Metanephros (tissue), 2 donors: ENCODE measurements at places on chromosomes 1 and 21. TPM values are rescaled to one million over a fixed set of nuclear protein-coding genes. Genes with fewer than 3 reads are reported as not detected.

Gene PKP1
- total RNA-seq: 0.64 TPM

Gene TRIM17
- total RNA-seq: 4.6 TPM

Gene CD52
- 7.6 TPM for total RNA-seq

Gene FAM151A
- 9.3 TPM for total RNA-seq

Gene OPRD1
- total RNA-seq: 0.23 TPM

Gene RNF186
- 0.18 TPM for total RNA-seq

Gene RGS8
- not detected for total RNA-seq

Gene LIPI
- total RNA-seq: not detected

Gene ZFP69B
- 2.9 TPM for total RNA-seq

Gene DNASE2B
- not detected for total RNA-seq

Gene FCGR1A
- 6.2 TPM for total RNA-seq

Gene GPR161
- 14.5 TPM for total RNA-seq

Gene TNNI3K
- total RNA-seq: 0.99 TPM

Gene LAMC1
- total RNA-seq: 236 TPM

Gene PLEKHN1
- total RNA-seq: 0.23 TPM

Gene LRRC38
- total RNA-seq: 7.4 TPM

Gene GPX7
- total RNA-seq: 72.8 TPM

Gene TFF2
- not detected for total RNA-seq

Gene MKNK1
- 30.4 TPM for total RNA-seq

Gene THAP3
- total RNA-seq: 37.8 TPM

Gene CR1
- 14.7 TPM for total RNA-seq

Gene PGLYRP3
- not detected for total RNA-seq

Gene AGRN
- total RNA-seq: 246 TPM

Gene CD244
- total RNA-seq: 0.93 TPM

Gene DNALI1
- total RNA-seq: 10.7 TPM

Gene RGSL1
- not detected for total RNA-seq

Gene COA6
- total RNA-seq: 24.0 TPM

Gene ZNF281
- total RNA-seq: 21.6 TPM

Gene TEDDM1
- not detected for total RNA-seq

Gene DMRTA2
- total RNA-seq: not detected

Gene KRTAP7-1
- not detected for total RNA-seq

Gene C8B
- total RNA-seq: not detected

Gene ANKRD35
- 3.1 TPM for total RNA-seq

Gene KRTAP21-2
- total RNA-seq: not detected

Gene PLEKHA6
- 43.4 TPM for total RNA-seq

Gene PLCH2
- 1.8 TPM for total RNA-seq

Gene CD5L
- 0.35 TPM for total RNA-seq

Gene ADORA1
- 4.9 TPM for total RNA-seq

Gene MAD2L2
- 42.4 TPM for total RNA-seq

Gene NR5A2
- total RNA-seq: 2.2 TPM

Gene SLC37A1
- total RNA-seq: 10.0 TPM

Gene ALDH4A1
- 62.2 TPM for total RNA-seq

Gene MANEAL
- total RNA-seq: 5.8 TPM

Gene LCE1C
- total RNA-seq: not detected

Gene ESPN
- 9.3 TPM for total RNA-seq

Gene S100A16
- total RNA-seq: 78.6 TPM

Gene ADORA3
- 0.88 TPM for total RNA-seq

Gene CCNL2
- 245 TPM for total RNA-seq

Gene FMN2
- total RNA-seq: 2.9 TPM

Gene OR2L8
- total RNA-seq: not detected

Gene SNX7
- 31.3 TPM for total RNA-seq

Gene BARHL2
- not detected for total RNA-seq

Gene ADGRL2
- 191 TPM for total RNA-seq

Gene LYPD8
- not detected for total RNA-seq

Gene SRM
- 20.4 TPM for total RNA-seq

Gene CHML
- 24.2 TPM for total RNA-seq
